Endothelial cell (in vitro differentiated cells): ENCODE measurements at places on chromosomes 7 and 10. TPM values are rescaled to one million over a fixed set of nuclear protein-coding genes. Genes with fewer than 3 reads are reported as not detected.

DNA sequence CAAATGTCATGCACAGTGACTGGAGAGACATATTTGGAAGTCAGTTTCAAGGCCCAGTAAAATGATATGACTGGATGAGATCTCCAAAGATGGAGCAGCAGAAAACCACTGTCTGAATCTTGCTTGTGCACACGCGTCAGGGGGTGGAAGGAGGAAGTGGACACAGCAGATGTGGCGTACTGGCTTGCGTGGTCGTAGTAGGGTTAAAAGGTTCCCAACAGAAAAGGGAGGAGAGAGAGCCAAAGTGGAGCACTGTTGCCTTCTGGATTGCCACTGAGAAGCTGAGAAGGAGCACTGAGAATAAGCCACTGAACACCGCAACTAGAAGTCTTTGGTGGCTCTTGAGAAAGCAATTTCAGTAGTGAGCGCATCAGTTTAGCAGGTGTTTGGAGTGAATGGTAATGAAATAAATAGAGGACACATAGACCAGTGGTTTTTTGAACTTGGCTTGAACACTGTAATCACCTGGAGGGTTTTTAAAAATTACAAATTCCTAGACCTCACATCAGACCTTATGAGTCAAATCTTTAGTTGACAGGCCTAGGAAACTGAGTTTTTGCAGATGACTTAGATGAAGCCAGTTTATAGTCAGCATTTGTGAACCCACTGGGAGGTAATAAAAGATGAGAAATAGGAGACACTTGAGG is 227.3 kb downstream of the PTEN start:
- DNase-seq: no peak

GRCh38 chr10:32376771-32377170 is 29.8 kb upstream of the EPC1 start:
- no peak for DNase-seq

- no peak for DNase-seq
These were observed 31.5 kb upstream of the BTRC start for GRCh38 chr10:101322266-101323108.

DNA sequence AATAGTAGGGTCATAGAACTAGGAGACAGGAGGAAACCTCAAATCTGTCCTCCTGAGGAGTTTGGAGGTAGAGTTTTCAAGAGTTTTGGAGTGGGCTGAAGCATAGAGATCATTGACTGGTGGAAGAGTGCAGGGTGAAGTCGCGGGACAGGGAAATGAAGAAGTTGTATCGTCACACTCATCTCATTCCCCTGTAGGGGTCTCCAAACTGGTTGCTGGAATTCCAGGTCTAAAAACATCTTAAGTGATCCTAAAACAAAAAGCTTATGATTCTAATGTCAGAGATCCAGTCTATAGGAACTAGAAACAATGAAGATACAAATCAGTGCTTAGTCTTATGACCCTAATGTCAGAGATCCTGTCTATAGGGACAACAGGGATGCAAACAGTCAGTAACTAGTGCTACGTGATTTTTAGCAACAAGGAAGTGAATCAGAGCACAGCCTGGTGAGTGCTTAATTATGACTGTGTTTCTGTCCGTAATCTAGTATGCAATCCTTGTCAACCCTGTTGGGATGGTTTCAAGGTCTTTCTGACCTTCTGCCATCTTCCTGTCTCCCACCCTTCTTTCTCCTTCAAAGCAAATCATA is 139.4 kb downstream of the SKIDA1 start:
- no peak for DNase-seq

GRCh38 chr7:502296-502695 is 17.4 kb downstream of the PDGFA start:
- no peak for DNase-seq

DNA sequence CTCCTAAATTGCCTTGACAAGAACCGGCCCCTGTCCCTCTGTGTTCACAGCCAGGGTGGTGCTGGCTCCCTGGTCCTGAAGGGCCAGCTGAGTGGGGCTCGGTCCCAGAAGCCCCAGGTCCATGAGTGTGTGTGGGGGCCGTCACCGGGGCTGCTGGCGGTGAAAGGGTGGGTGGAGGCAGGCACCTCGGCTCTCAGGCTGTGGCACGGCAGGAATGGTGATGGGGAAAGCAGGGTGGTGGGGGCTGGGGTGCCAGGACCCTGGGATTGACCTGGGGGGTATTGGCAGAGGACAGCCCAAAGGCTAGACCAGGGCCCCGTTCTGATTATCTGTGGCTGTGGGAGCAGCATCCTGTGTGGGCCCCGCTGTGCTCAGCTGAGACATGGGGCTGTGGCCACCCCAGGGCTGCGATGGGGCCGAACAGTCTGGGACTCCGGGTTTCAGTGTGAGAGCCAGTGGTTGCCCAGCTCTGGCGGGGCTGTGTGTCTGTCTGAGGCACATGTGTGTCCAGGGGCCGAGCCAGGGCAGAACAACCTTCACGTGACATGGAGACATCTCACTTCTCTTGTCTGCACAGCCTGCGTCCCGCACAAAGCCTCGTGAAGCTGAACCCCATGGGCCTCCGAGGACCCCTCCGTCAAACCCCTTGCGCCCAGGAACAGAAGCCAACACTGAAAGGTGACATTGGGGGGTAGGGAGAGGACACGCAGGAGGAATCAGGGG is 144.2 kb downstream of the ELFN1 start:
- DNase-seq: no peak

DNA sequence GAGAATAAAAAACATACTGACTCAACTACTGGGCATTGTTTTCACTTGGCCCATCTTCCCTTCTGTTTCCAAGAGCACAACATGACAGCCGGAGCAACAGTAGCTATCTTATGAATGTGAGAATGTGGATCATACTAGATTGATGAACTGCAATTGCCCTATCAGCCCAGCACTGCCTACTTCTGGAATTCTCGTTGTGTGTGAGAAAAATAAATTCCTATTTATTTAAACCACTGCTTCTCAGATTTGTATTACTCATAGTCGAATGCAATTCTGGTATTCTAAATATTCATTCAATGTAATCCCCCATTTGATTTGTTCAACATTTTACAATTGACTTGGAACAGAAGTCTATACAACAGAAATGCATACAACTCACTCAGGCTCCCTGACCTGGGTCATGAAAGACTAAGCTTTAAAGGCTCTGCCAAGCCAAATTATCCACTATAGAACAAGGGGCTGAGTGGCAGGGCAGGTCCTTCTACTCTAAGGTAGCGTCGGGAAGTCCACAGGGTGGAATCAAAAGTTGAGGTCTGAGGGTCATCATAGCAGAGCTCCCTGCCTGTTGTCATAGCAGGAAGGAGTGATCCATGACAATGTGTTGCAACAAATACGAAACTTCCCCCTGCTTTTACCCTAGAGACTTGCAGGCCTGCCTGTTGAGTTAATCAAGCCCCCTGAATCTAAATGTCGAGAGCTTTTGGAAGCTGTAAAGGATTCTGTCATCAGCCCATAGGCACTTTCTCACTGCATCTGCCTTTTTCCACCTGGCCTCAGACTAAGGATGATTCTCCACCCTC is 12.4 kb upstream of the JAZF1 start:
- DNase-seq: no peak

The CRCP gene
- 19.2 TPM for total RNA-seq

The SFTPA1 gene
- not detected for total RNA-seq

The MNX1 gene
- total RNA-seq: 3.8 TPM
